ENCODE measurements at places on chromosomes 12 and 14. TPM values are rescaled to one million over a fixed set of nuclear protein-coding genes. Genes with fewer than 3 reads are reported as not detected.

Gene GDF3
- not detected for total RNA-seq

Gene RASSF8
- total RNA-seq = 50.6 TPM

Gene TAS2R19
- 5.3 TPM for total RNA-seq

Gene SERPINA10
- total RNA-seq = not detected

DNA sequence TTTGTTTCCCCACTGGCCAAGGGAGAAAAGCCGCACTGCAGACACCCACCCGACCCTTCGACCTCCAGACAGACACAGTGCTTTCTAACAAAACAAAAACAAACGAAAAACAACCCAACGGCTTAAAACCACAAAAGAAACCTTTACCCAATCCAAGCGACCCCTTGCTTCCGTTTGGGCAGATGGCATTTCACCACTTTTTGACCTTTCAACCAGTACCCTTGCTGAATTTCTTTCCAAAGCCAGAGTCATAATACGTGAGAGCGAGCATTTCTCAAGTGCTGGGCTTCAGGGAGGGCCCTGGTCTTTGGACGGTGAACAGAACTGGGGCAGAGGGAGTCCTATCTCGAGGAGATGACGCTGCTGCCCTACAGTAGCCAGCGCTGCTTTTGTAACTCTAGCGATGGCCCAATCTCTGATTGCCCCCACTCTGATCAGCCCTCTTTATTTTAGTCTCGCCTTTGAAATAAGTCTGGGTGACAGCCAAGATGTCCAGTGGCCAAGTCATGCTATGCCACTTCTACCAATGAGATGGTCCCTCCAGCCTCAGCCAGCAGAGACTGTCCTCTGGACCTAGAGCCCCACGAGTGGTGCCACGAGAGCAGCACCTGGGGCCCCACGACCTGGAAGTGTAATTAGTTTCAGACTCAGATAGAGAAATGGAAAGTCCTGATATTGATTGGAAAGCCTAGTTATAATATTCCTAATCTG lies 21.9 kb upstream of the ADIPOR2 start:
- no peaks in the 10 kb centered on the region for H3K27me3 ChIP-seq
- DNase-seq = no peak
- no peak overlapping the region for H3K4me3 ChIP-seq
- no peaks in the 10 kb centered on the region for H3K36me3 ChIP-seq

DNA sequence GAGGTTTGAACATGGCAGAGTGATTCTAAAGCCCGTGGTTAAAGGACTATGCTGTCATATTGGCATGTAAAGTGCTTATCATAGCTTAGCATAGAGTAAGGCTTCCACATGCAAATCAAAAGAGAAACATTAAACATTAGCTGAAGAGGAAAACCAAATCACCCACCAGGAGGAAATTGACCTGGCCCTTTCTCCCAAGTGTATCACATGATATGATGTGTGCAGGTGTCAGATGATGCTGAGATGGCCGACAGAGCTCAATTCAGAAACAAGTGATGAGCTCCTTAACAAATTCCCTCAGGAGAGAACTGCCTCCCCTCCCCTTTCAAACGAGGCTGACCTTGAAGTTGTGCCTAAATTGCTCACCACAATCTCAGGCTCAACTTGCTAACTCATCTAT lies 217.1 kb upstream of the BTG1 start:
- H3K4me3 ChIP-seq = no peak overlapping the region
- H3K27ac ChIP-seq = no peak overlapping the region
- H3K36me3 ChIP-seq = no peaks in the 10 kb centered on the region
- DNase-seq = no peak

DNA sequence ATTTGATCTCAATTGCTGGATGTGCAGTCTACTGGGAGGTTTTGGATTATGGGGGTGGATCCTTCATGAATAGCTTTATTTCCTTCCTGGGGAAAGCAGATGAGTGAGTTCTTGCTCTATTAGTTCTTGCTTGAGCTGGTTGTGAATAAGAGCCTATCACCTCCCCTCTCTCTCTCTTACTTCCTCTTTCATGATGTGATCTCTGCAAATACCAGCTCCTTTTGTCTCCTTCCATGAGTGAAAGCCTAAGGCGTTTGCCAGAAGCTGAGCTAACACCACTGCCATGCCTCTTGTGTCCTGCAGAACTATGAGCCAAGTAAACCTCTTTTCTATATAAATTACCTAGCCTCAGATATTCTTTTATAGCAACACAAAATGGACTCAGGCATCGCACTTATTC lies 302.7 kb downstream of the CCER1 start:
- no peaks in the 10 kb centered on the region for H3K36me3 ChIP-seq
- no peaks in the 10 kb centered on the region for H3K4me1 ChIP-seq
- no peaks in the 10 kb centered on the region for H3K27me3 ChIP-seq
- H3K4me3 ChIP-seq = no peak overlapping the region
- H3K27ac ChIP-seq = no peak overlapping the region
- no peak for DNase-seq

DNA sequence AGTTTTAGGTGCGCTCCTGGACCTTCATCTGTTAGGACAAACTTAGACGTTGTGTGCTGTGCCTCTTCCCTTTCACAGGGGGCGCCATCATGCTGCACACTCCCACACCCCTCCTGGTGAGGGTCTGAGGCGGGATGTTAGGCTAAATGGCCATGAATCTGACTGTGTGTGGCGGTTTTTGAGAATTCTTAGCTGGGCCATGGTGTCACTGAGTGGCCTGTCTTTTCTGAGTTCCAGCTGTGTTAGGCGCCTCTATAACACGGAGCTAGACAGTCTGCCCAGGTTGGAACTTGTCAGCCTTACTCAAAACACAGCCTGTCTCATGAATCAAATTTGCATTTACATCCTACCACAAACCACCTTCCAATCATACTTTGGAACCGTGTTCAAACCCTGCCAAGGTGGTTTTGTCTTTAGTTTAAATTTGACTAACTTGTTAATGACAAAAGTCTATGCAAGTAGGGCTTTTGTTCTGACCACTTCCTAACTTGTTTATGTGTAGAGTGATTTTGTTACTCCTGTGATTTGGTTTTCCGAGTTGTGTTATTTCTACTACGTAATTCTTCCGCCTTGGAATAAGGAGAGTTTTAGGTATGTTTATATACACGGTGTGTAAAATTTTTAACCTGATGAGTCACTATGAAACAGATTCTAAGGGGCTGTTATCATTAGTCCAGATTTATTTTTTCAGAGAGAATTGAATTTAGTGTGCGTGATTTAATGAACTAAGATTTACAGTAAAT lies 19.6 kb downstream of the ACVR1B start:
- peak; percentile 83 for DNase-seq
- no peak overlapping the region for H3K4me3 ChIP-seq
- no peak overlapping the region for H3K27ac ChIP-seq
- H3K4me1 ChIP-seq = peaks cover 13% of the 10 kb centered on the region
- no peaks in the 10 kb centered on the region for H3K27me3 ChIP-seq
- H3K36me3 ChIP-seq = peaks cover 4% of the 10 kb centered on the region

DNA sequence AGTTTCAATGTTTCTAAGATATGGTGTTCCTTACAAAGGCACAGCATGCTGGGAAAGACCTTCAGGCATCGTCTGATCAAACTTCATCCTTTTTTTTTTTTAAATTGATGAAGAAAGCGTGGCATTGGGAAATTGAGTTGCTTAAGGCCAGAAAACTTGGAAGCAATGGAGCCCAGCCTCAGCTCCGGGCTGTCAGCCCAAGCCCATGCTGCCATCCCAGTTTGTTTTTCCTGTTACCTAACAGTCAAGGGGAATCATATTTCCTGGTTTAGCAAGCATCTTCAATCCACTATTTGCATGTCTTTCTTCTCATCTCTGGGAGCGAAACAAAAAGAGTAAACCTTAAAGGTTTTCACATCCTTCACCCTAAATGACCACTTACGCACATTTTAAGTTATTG lies 200.2 kb downstream of the CHST11 start:
- no peaks in the 10 kb centered on the region for H3K36me3 ChIP-seq
- no peaks in the 10 kb centered on the region for H3K27me3 ChIP-seq
- H3K4me3 ChIP-seq = no peak overlapping the region
- DNase-seq = no peak
- H3K4me1 ChIP-seq = no peaks in the 10 kb centered on the region

DNA sequence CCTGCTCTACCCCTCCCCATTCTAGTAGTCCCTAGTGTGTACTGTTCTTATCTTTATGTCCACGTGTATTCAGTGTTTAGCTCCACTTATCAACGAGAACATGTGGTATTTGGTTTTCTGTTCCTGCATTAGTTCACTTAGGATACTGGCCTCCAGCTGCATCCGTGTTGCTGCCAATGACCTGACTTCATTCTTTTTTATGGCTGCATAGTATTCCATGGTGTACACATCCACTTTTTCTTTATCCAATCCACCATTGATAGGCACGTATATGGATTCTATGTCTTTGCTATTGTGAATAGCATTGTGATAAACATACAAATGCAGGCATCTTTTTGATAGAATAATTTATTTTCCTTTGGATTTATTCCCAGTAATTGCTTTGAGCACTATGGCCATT lies 327.7 kb downstream of the DUSP6 start:
- no peak overlapping the region for H3K4me3 ChIP-seq
- no peak overlapping the region for H3K27ac ChIP-seq

DNA sequence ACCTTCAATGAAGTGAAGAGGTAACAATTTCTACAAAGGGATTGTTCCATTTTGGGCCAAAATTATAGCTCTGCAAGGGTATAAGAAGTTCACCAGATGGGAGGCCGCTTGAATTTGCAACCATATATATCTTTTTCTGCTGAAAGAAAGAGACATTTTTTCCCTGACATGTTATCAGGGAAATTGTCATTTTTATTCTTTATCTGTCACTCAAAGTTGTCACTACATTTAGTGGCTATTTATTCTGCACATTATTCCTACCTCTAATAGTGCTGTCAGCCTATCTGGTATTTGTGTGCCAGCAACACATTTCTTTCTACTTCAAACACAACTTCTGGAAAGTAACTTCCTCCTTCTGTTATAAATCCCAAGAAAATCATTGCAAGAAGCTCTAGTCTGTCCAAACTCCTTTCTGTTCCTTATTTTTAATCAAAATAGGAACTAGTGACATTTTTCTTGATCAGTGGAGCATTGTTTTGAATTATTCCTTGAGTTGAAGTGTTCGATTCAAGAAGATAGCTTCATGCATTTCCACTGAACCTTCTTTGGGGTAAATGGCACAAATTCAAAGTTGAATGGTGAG lies 137.9 kb upstream of the ATP2B1 start:
- H3K36me3 ChIP-seq = no peaks in the 10 kb centered on the region
- no peak for DNase-seq
- no peak overlapping the region for H3K4me3 ChIP-seq
- no peak overlapping the region for H3K27ac ChIP-seq
- H3K4me1 ChIP-seq = no peaks in the 10 kb centered on the region
- no peaks in the 10 kb centered on the region for H3K27me3 ChIP-seq

- no peak for DNase-seq
- H3K36me3 ChIP-seq = no peaks in the 10 kb centered on the region
- no peaks in the 10 kb centered on the region for H3K4me1 ChIP-seq
Measured at GRCh38 chr12:109762071-109762672, 48.5 kb downstream of the FAM222A start.

DNA sequence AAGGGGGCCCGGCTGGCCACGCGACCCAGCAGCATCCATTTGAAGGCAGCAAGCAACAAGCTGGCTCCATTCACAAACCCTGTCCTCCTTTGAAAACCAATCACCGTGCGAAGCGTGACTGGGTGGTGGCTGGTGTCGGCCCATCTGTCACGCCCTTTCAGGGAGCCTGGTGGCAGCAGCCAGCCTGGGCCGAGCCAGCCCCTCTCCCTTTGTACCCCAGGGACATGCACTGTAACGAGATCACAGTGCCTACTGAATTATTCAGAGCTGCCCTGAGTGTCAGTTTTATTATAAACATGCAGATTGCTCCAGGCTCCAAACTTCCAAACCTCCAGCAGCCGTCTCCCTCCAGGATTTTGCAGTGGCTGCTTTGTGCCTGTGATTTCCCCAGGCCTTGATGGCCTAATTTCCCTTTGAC lies 22.3 kb upstream of the CTDSP2 start:
- peak overlapping the region; percentile 45 for H3K27ac ChIP-seq
- no peaks in the 10 kb centered on the region for H3K36me3 ChIP-seq
- no peak overlapping the region for H3K4me3 ChIP-seq
- H3K4me1 ChIP-seq = peaks cover 23% of the 10 kb centered on the region

DNA sequence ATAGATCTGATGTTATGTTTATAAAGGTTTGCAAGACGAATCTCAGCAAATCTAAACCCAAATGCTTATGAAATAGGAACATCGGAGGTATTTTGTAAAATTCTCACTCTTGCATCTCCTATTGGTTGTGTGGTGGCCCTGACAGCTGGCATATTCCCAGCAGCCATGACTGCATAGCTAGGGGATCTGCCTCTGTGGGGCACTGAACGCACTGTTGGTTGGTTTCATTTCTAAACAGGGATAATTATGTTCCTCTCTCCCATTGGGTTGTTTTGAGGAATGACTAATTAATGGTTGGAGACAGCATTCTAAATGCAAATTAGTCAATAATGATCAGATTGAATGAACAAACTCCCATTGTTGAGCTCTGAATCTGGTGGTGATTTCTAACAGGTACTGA lies 2.7 kb upstream of the BEST3 start:
- H3K36me3 ChIP-seq = no peaks in the 10 kb centered on the region
- H3K27me3 ChIP-seq = no peaks in the 10 kb centered on the region
- H3K4me1 ChIP-seq = no peaks in the 10 kb centered on the region
- no peak for DNase-seq

DNA sequence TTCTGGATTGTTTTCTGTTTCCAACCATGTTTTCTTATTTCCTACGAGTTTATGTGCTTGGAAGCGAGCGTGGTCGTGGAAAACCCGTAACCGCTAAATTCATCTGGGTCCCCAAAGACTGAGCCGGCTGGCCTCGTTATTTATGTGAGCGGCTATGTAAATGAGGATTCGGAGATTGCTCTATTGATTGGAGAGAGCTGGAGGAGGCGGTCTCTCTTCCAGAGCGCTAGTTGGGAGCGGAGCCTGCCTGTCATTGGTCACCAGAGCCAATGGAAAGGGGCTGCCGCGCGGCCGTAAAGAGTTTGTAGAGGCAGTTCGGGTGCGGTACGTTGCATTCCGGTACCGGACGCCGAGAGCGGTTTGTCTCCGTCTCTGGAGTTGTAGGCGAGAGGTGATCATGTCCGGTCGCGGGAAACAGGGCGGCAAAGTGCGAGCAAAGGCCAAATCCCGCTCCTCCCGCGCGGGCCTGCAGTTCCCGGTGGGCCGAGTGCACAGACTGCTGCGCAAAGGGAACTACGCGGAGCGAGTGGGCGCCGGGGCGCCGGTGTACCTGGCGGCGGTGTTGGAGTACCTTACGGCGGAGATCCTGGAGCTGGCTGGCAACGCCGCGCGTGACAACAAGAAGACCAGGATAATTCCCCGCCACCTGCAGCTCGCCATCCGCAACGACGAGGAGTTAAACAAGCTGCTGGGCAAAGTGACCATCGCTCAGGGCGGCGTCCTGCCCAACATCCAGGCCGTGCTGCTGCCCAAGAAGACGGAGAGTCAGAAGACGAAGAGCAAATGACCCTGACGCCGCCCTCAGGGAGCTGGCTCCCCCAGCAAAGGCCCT lies 29.0 kb downstream of the WBP11 start:
- peak; percentile 95 for DNase-seq
- peaks cover 9% of the 10 kb centered on the region for H3K4me1 ChIP-seq
- peak overlapping the region; percentile 97 for H3K27ac ChIP-seq
- H3K4me3 ChIP-seq = peak overlapping the region; percentile 89
- no peaks in the 10 kb centered on the region for H3K27me3 ChIP-seq
